ENCODE measurements at places on chromosomes 1 and 21.

DNA sequence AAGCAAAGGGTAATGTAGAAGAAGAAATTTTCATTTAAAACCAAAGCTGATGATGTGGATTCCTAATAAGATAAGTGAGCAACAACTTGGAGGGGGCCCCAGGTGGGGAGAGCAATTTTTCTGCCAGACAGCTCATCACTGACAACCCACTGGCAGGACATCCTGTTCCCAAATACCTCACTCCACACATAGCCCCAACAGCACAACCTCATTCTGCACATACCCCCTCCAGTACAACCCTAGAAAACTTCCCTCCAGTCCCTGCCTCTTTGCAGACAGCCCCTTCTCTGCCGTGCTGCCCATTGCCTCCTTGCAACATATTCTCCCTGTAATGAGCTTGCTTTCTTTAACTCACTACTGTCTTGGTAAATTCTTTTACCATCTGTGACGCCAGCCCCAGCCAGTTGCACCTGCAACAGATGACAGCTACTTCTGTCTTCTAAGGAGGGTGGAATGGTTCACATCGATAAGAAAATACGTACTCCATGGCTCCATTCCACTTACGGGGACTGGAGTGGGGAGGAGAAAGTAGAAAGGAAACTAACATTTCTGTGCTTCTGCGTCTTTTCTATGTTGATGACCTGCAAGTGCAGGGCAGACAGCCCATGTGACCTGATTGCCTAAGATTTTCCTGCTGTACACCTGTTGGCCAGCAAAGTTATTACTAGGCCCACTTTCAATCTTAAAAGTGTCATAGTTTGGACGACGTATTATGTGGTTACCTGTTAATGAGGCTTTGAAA lies 14.7 kb downstream of the RHEX start:
- no peak for DNase-seq

DNA sequence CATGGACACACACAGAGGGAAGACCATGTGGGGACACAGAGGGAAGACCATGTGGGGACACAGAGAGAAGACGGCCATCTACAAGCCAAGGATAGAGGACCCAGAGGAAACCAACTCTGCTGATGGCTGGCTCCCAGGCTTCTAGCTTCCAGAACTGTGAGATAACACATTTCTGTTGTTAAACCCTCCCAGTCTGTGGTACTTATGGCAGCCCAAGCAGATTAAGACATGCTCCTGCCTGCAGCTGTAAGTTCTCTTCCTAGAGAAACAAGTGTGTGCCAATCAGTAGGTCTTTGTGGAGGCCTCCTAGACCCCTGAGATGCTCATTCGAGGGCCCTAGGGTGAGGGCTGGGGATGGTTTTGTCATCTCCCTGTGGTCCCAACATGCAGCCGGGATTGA lies 2.7 kb downstream of the AGT start:
- DNase-seq: no peak

DNA sequence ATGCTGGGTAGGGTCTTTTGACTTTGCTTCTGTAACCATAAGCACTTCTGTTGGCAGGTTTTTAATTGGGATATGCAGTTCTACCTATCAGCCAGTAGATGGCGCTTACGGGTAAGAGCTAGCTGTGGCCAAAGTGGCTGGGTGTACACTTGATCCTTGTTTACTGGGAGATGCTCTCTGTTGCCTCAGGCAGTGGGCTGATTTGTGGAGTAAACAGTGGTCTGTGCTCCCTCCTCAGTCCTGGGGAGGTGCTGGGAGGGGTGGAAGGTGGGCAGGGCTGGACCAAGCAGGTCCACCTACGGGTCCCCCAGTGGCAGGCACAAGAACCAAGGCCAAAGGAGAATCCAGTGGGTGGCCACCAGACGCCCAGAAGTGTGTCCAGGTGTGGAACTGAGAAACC lies 43.4 kb downstream of the RALGPS2 start:
- DNase-seq: no peak

- DNase-seq: no peak
Measured at GRCh38 chr1:115705085-115705951, 63.2 kb downstream of the CASQ2 start.

DNA sequence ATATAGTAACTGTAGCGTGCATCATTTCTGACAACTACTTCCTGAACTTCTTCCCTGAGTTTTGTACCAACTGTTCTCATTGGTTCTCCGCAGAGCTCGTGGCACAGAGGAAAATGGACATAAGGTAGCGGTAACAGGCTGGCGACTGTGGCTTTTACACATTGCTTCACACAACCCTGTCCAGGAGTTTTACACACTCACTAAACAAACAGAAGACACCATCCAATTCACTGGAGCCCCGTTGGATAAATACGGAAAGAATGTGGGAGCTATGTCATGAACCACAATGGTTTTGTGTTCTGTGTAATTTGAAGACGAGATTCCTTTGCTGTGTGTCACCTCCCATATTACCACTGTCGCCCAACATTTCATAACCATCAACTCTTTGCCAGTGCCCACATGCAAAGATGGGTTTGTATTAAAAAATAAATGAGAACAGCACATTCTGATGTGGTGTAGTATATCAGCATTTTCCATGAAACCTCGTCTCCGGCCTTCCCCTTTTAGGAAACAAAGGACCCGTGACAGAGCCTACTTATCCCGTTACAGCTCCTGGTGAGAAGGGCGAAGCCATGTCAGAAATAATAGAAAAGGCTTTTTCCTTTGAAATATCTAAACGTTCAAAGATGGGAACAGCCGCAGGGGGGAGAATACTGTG lies 47.4 kb upstream of the ENAH start:
- DNase-seq: peak; percentile 95

GRCh38 chr1:192535916-192536664 lies 39.5 kb upstream of the RGS1 start:
- no peak for DNase-seq

GRCh38 chr1:222991908-222992307 lies 151.1 kb downstream of the TLR5 start:
- DNase-seq: no peak

DNA sequence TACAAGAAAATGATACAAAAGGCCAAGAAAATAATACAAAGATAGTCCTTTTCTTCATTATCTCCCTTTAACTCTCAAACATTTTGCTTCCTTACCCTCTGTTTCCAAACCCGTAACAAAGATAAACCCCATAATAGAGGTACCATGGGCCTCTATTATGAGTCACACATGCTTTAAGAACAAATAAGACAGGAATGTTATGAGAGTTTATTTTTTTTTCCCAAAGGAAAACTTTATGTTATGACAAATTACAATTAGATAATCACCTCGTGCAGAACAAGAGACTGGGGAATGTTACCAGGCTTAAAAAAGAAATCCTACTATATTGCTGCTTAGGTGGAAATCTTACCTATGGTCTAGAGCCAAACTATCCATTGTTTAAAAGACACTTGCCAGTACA lies 272.0 kb downstream of the BRINP3 start:
- peak; percentile 20 for DNase-seq

DNA sequence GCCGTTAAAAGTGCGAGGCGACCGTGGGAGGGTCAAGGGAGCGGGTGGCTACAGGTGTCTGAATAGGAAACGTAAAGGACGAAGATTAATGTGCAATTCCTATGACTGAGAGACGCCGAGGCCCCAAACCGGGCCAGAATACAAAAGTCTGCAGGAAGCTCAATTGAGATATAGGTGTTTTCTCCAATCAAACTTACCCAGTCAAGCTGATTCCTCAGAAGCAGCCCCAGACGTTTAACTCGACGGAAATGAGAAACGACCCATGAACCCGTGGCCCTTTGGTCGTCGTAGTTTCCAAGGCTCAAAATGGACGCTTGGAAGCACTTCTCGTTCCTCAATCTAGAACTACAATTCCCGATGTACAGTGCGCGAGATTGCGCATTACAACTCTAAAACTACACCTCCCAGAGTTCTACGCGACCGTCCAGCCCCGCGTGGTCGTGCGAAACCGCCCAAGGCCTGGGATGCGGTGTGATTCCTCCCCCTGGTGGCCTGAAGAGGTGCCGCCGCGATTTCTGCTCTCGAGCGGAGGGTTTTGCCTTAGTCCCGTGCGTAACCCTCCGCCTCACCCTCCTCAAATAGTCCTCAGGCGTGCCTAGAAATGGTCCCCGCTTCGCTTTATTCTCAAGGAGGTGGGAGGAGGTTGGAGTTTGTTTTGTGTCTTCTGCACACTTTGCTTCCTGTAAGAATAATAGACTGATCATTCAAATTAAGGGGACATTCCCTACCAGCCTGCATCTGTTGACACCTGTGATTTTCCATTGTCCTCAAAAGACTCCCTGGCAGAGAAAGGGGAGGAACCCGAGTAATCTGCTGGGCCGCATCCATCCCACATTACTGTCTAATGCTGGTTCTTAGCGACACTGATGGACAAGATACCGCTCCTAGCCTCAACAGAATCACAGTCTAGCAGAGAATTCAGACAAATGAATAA lies at the start of gene PAFAH2:
PAFAH2 (minus strand) TSS at position 236 of the 934 bp plus-strand sequence. CDS start 7,247 bp downstream, outside the sequence.
- peak; percentile 99 for DNase-seq

DNA sequence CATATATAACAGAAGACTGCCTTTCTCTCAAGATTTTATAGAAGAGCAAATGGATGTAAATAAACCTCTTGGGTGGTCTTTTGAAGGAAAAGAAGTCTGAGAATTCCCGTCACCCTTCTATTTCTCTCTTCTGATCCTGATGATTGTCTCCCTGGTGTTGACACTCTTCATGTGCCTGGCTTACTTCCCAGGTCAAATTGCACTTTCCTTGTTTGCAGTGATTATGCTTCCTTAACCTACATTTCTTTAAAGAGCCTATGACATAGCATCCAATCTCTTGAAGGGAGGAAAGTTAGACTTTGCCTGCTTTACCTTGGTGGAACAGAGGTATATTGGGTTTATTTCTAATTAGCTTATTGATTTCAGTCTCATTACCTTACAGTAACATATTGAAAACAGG lies 80.1 kb downstream of the LRRC53 start:
- DNase-seq: no peak

- no peak for DNase-seq
Measured at GRCh38 chr1:4010814-4011605, 110.9 kb upstream of the C1orf174 start.

DNA sequence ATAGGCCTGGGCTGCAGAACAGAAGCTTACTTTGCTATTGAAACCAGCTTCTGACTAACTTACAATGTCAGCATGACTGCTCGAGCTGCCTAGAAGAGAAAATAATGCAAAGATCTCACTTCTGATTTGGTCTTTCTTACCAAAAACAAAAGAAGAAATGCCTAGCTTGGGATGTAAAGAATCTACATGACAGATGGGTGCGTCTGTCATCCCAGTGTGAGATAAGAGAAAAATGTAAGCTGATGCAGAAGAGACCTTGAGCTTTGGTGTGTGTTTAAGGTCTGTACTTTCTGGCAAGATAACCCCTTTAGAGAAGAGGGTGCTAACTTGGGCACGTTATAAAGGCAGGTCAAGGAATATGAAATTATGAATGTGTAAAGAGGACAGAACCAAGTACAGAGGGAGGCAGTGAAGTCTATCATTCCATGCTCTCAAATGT lies 3.6 kb downstream of the FAM20B start:
- DNase-seq: no peak

GRCh38 chr1:31289021-31289420 lies 7.6 kb downstream of the SNRNP40 start:
- DNase-seq: no peak

GRCh38 chr1:187409341-187409740 lies 580.6 kb downstream of the PLA2G4A start:
- no peak for DNase-seq

DNA sequence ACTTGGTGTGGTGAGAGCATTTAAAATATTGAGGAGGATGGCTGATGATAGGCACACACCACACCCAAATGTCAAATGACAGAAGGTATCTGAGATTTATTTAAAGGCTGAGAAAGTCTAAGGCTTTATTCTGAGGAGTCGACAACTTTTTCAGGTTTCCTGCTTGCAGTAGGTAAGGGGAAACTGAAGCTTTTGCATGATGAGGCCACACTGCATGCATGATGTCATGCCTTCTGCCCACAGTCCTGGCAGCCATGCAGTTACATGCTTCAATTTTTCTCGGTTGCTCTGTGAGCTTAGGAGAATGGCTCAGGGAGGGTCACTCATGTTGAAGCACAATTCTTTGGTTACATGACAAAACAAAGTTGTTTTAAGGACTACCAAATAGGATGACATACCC lies 7.0 kb downstream of the OSCP1 start:
- DNase-seq: no peak

GRCh38 chr1:229108598-229109201 lies 162.2 kb upstream of the RAB4A start:
- DNase-seq: no peak
